ENCODE measurements at places on chromosomes 3 and 15.

GRCh38 chr3:10722911-10723310 lies 93.1 kb upstream of the SLC6A11 start:
- no peak for DNase-seq

DNA sequence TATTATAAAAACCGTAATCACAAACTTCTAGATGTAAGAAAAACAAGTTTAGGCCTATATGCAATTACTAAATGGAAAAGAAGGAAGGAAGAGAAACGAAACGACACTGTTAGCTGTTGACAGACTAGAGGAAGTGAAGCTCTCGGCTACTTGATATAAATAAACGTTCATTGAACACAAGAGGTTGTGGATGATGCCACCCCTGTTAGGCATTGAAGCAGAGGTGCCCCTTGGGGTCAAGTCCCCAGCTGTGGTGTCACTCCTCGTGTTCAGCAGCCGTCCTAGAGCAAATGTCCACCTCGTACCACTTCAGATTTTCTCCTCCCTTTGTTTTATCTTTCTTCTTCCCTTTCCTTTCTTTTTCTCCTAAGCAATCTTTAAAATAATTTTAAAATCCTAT lies 146.5 kb upstream of the UBE2E1 start:
- DNase-seq: no peak

DNA sequence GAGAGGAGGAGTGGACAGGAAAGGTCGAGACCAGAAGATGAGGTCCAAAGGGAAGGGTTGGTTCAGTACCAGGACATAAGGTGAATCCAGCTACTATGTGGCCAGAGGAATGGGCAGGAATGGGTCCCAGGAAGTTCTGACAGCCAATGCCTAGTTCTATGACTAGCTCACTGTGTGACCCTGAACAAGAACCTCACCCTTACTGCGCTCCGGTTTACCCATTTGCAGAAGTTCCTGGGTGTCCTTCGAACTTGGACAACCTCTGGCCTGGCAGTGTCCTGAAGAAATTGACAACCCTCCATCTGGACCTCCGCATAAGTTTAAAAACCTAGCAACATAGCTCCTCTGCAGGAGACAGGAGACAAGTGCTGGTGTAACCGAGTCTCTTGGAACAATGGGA lies 12.2 kb upstream of the PSTPIP1 start:
- DNase-seq: no peak

GRCh38 chr3:161551697-161552096 lies 55.1 kb downstream of the OTOL1 start:
- DNase-seq: no peak

- DNase-seq: no peak
These were observed 762.8 kb upstream of the NR2F2 start for GRCh38 chr15:95567686-95568085.

DNA sequence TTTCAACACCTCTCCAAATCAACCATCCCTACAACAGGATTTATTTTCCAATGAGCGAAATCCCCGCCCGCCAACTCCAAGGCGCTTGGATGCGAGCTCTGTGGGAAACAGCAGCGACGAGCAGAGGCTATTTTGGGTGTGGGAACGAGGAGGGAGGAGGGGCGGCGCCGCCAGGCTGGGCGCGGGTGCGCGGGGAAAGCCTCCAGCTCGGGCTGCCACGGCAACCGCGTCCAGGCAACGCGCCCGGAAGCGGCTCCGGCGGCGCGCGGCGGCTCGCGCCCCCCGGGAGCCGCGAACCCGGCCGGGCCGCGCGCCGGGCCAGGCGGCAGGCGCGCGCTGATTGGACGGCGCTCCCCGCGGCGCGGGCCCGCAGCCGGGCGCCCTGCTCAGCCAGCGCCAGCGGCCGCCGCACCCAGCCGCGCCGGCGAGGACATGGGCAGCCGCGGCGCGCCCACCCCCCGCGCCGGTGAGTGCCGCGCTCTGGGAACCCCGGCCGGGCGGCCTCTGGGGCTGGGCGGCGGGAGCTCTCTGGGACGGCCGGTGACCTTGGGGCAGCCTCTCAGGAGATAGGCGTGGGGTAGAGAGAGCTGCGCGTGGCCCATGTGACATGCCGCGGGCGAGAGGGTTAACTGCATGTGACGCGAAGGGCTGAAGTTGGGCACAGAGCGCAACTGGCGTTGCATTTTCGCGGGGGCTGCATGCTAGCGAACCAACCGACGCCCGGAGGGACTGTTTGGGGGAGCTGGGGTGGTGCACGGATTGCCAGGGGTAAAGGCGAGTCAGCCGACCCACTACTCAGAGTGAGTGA lies at the start of gene FAM81A:
Gene FAM81A (plus strand): TSS at position 370 of the 808 bp plus-strand sequence. CDS start 20,441 bp downstream, outside the sequence.
- DNase-seq: peak; percentile 2

DNA sequence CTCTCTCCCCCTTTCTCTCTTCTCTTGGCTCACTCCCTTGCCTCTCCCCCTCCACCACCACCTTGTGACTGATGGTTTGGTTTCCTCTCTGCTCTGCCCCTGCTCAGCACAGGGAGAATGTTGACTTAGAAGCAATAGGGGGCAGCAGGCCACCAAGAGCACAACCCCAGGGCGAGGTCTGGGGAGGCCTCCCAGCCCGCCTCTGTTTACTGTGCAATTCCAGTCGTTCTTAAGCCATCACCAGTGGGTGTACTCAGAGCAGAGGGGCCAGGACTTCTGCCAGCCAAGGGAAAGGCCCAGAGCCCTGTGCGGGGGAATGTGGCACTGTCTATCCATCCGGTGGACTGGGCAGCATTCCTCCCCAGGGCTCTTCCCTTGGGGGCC lies 5.7 kb upstream of the APEH start:
- no peak for DNase-seq

DNA sequence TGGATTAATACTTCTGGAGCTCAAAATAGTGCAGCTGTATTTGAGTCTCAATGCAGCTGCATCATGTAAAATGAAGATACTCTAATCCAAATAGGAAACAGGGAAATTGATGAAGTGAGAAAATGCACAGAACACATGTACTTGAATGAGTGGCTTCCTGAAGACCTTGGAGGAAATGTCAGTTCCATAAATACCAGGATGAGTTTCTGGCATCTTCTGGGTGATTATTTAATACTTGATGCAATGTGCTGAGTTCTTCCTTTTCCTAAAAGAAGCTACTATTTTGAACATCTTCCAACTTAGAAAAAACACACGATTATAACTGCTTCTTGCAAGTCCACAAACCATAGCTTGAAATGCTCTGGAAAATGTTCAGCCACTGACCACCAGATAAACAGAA lies 162.8 kb downstream of the SLC9A9 start:
- no peak for DNase-seq

DNA sequence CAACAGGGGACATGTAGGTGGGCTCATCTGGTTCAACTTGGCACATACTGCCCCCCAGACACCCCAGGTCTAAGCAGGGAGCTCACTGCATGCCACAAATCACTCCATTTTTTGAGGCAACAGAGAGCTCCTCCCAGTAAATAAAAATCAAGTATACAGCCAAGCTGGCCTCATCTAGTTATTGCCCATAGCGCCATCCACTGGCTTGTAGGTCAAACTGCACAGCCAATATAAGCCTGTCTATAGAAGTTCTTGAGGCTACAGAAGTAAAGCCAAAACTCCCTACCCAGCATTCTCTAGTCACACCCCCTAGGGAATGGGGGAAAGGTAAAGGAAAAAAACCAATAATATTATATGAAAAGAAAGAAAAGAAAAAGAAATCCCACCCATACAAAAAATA lies 453.7 kb downstream of the ZNF385D start:
- DNase-seq: no peak
